ENCODE measurements at places on chromosomes 2 and 18.

- no peak for DNase-seq
These were observed 50.4 kb upstream of the KCNG2 start for GRCh38 chr18:79747156-79747845.

DNA sequence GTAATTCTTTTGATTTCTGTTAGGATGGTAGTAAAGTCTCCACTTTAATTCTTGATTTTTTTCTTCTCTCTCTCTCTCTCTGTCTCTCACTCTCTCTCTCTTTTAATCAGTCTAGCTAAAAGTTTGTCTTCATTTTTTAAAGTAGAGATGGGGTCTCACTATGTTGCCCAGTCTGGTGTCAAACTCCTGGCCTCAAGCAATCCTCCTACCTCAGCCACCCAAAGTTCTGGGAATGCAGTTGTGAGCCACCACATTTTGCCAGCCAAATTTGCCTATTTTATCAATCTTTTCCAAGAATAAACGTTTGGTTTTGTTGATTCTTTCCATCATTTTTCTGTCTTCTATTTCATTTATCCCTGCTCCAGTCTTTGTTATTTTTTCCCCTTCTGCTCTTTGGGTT, 23.9 kb upstream of the ACOXL start:
- no peak for DNase-seq

DNA sequence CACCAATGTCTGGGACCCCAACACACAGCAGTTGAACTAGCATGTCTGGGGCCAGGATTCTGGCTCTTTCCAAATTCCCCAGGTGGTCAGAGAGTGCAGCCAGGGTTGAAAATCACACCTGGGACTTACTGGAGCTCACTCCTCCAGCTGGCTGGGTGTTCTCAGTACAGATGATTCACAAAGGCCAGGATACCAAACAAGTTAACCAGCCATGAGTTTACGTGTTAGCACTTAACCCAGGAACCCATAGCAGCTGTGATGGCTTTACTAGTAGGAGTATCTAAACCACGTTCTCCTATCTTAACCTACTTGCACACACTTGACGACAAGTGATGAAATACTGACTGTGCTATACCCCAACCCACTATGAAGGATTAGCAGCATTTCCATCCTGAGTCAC, 222.8 kb downstream of the FBXO15 start:
- no peak for DNase-seq

DNA sequence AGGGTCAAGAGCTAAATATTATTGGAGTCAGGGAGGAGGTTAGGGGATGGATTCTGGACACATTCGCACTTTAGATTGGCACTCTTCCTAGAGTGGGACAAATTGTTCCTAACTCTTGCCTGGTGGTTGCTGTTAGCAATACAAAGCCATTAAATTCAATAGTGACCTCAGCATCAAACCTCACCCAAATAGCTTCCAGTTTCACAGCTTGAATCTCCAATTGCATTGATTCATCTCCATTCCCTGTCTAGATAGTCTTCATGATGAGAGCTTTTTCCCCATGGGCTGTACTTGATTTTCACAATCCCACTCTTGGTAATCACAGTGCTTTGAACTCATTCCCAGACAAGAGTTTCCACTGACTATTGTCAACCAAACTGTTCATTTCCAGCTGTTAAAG, 585.9 kb upstream of the SYT4 start:
- no peak for DNase-seq

DNA sequence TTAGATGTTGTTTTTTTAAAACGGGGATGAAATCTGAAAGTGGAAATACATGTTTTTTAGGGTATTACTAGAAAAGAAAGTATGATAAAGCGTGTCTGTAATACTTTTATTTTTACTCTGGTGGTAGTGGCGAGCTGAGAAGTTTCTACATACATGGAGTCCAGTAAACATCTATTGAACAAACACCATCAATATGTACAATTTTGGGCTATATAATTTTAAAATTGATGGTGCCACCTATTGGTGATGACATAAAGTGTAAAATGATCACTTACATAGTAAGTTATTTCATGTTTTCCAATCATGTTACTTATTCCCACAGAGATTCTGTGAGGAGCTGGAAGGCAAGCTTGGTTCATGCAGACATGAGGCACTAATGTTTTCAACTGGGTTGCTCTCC, 31.5 kb upstream of the NFE2L2 start:
- peak; percentile 50 for DNase-seq

- DNase-seq = no peak
These were observed 84.3 kb downstream of the FEZ2 start for GRCh38 chr2:36513661-36514060.

DNA sequence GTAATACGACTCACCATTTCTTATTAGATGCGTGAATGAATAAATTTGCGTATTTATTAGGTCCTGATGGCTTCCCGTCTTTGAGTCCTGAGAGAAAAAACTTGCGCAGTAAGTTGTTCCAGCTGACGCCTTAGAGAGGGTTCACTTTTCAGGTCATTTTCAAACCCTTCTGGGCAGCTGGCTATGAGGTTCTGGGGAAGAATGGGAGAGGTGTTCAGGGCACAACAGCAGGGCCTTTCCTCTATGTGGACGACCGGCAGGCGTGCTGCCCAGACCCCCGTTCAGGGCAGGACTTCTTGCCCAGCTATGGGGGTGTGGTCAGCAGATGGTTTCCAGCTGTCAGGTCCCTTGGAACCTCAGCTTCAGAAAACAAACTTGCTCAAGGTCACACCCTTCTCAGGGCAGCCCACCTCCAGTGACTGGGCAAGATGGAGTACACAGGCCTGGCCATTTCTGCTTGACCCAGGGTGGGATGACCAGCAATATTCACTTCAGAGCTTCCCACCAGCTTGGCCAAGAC, 61.1 kb upstream of the TNP1 start:
- no peak for DNase-seq

DNA sequence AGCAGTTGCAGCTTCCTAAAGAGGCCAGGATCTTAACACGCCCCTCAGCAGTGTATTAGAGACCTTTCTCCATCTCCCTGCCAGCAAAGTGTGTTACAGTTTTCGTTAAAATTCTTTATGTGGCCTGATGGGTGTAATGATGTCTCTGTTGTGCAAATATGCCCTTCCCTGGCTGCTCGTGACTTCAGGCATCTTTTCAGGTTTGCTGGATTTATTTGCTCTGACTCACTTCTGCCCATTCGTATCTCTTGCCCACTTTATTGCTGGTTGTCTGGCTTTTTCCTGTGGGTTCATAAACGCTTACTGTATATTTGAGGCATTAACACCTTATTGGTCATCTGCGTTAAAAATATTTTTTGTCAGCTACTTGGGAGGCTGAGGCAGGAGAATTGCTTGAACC, 134.5 kb downstream of the ASB1 start:
- DNase-seq = no peak

GRCh38 chr18:22179174-22179573, 9.8 kb downstream of the GATA6 start:
- no peak for DNase-seq
